ENCODE measurements at places on chromosomes 1 and 21.
A peak's percentile ranks its signal among the peaks of the same experiment; 100 is the strongest.

DNA sequence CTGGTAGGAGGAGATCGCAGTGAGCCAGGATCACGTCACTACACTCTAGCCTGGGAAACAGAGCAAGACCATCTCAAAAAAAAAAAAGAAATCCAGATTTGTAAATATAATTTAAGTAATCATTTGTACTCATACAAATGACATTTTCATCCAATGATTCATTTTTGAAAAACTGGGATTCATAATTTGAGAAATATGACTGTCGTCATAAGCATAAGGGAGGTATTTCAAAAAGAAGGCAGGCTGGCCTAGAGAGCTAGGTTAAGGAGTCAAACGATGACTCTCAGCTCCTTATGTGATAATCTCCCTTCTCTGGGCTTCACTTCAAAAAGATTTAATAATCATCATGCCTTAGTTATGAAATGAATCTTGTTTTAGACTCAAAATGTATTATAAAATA is 2.3 kb downstream of the GART start:
- DNase-seq: peak; percentile 59

- no peak for DNase-seq
These were observed 449.1 kb downstream of the PTPRU start for GRCh38 chr1:29685387-29685786.

GRCh38 chr1:37084013-37084412 is 49.7 kb upstream of the GRIK3 start:
- DNase-seq: no peak

- DNase-seq: no peak
These were observed 6.0 kb downstream of the NFIA start for GRCh38 chr1:61088163-61088974.

- no peak for DNase-seq
These were observed 64.2 kb downstream of the HLX start for GRCh38 chr1:220943319-220943996.

GRCh38 chr1:61741711-61742619 is at the start of gene PATJ:
Gene PATJ (plus strand): TSS chr1:61742480. CDS start chr1:61762893, 20,413 bp downstream.
- peak; percentile 12 for DNase-seq

DNA sequence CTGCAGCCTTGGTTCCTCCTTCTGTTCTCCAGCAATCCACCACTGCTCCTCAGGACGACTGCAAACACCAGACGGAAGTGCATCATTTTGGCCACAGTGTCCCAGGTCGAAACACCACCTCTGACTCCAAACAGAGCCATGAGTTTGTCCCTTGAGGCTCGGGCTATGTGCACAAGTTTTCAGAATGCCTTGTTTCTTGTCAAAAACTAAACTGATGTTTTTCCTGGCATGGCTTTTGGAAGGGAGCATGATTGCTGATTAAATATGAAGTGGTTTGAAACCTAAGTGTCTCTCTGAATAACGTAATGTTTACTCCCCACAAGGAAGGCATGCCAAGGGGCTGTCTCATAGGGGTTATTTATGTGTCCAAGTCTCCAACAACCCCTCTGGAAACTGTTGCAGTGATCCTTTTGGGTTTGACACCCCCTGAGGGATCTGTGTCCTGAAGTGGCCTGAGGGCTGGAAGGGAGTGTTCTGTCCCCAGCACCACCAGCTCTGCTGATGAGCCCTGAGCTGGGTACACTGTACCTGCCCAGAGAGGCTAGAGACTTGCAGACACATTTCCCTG is 132.7 kb downstream of the PLPP3 start:
- peak; percentile 56 for DNase-seq

- no peak for DNase-seq
These were observed 93.8 kb upstream of the AKT3 start for GRCh38 chr1:243943671-243944428.

DNA sequence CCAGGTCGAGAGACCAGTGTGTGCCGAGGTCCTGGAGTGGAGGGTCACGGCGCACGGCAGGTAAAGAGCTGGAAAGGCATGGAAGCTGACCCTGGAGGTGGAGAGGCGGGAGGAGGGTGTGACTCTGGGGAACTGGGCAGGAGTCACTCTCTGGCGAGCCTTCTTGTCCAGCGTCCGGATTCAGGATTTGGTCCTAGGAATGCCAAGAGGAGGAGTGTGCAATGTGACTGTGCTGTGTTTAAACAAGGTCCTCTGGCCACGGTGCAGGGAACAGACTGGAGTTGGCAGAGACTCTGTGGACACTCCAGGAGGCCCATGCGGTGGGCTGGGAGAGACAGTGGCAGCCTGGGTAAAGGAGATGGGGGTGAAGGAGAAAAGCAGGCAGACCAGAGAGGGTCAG is 64.2 kb upstream of the CASZ1 start:
- no peak for DNase-seq

DNA sequence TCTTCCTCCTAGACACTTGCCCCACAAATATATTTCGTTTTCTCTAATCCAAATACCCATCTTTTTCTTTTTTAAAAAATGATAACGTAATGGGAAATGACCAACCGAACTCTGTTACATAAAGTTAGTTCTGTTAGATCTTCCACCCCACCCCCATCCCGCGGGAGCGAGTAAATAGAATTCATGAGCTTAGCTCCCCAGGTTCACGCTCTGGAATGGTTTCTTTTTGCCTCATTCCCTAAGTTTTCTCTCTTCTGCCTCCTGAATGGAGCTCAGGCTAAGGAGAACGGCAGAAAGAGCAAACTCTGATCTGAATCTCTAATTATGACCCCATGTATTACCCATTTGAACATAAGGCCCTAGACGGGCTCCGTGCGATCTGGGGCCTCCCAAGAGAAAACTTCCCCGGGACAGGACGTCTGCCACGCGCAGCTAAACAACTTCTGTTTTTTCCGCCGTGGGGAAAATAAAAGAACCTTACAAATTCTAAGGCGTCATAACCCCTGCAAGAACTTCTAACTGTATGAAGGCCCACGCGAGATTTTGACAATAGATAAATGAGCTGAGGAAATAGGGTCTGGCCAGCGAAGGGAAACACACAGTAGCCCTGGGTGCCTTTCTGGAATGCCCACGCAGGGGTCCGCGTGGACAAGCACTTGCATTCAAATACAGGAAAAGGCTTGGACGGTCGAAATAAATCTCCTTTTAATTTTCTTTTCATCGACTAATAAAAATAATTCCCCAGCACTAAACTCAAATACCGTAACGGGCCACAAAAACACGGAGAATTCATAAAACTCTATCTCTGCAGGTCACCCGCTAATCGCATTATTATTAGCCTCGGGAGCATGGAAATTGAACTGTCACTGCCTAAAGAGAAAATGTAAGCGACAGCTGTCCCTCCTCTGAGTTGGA is 2.2 kb downstream of the TBX15 start:
- peak; percentile 74 for DNase-seq

GRCh38 chr1:236733653-236734052 is 47.4 kb downstream of the ACTN2 start:
- no peak for DNase-seq

- DNase-seq: peak; percentile 12
These were observed 102.5 kb downstream of the KCNN3 start for GRCh38 chr1:154767315-154768240.

DNA sequence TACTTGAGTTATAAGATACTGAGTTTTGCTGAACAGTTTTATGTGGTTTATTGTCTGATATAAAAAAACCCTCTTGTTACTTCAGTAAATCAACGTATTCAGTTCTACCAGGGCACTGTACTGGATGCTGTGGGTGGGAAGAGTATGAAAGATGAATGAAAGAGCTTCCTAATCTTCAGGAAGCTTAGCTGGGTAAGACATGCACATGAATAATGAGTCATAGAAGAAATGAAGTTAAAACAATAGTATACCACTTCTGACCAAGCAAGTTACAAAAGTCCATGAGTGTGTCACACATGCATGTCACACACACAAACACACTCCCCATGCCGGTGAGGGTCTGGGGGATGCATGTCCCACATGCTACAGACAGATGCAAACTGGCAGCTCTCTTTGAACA is 105.9 kb downstream of the SIPA1L2 start:
- no peak for DNase-seq

DNA sequence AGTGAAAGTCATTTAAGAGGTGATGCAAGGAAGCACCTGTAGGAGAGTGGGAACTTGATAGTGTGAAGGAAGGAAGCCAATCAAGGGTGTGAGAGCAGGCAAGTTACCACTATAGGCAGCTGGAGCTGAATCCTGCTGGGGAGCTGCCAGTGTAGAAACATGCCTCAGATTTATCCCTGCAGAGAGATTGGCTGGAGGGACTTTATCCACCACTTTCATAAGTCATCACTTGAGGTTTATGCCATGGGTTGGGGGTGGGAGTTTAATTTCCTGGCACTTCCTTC is 443.6 kb downstream of the PLPP3 start:
- DNase-seq: no peak

- DNase-seq: peak; percentile 20
These were observed 32.3 kb downstream of the IVNS1ABP start for GRCh38 chr1:185284533-185285276.

DNA sequence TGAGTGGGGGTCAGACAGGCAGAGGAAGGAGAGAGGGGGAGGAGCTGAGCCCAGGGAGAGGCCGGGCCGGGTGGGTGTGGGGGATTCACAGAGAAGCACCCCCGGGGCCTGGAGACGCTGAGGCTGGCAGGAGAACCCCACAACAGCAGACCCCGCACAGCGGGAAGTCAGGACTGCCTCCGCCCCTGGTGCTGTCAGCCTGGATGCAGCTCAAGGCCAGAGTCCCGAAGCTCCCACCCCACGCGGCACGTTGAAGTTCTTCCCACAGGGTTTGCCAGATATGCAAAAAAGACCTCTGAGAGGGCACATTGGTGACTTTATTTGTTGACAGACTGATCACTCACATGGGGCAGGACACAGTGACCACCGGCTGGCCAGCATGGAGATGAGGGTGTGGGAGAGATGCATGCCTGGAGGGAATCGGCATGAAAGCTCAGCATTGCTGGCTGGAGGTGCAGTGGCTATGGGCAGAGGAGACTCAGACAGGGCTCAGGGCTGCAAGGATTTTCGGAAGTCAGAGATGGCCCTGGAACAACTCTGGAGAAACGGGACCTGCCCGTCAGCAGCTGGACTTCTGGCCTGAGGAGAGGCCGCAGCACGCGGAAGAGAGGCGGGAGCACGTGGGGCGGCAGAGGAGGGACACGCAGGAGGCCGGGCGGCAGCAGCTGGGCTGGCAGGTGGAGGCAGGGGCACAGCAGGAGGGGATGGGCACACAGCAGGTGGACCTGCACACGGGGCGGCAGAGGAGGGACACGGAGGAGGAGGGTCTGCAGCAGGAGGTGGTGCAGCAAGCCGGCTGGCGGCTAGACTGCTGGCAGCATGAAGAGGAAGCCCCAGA is 885 bp downstream of the KRTAP10-3 start:
- DNase-seq: no peak

Measured in fibroblast of skin of right biceps (primary cell).